ENCODE measurements at places on chromosomes 6 and 20.

GRCh38 chr6:146590492-146590891, 8.3 kb upstream of the ADGB start:
- DNase-seq, result no peak

DNA sequence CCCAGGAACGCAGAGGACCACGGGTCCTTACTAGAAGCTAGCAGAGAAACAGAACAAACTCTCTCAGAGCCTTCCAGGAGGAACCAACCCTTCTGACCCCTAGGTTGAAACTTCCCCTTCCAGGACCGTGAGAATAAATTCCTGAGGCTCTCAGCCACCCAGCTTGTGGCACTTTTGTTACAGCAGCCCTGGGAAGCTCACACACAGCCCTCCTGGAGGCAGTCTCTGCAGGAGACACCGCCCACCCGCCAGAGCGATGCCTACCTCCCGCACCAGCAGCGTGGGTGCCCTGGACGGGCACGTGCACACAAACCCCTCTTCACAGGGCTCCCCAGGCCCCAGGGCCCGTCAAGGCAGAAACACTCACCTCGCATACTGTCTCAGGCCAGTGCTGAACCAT, 4.2 kb downstream of the RNASET2 start:
- no peak for DNase-seq

GRCh38 chr6:42313941-42314570, 96.4 kb upstream of the MRPS10 start:
- DNase-seq, result peak; percentile 71

DNA sequence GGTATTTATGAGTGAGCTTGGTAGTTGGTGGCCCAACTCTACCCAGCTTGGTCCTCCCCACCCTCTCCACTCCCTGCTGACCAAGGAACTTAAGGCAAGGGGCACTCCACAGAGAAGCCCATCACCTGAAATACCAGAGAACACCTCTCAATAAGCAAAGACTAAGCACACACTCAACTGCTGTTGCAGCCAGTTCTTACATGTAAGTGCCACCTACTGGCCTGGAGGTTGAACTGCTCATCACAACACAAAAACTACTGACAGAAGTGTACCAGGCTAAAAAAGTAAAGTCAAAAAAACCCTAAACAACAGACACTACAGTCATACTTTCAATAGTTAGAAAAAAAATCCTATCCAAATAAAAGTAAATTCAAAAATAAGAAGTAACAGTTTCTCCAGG, 146.2 kb downstream of the FAM83B start:
- DNase-seq, result no peak

DNA sequence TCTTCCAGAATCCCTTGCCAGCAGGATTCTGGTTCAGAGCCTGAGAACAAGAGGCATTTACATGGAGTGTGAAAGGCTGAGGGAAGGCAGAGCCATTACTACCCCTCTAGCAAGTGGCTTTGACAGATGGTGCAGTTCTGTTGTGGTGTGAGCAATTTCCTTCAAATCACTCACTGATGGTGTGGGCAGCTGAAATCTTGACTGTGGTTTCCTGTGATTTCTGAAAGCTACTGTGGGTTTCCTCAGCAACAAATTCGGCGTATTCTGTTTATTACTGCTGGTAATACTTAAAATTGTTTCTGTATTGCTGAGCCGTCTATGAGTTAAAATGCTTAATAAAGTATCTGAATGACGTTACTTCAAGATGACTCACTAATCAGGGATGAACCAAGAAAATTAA, 181.5 kb upstream of the TCF21 start:
- peak; percentile 96 for DNase-seq

GRCh38 chr6:161255518-161255917, 18.3 kb downstream of the AGPAT4 start:
- DNase-seq, result no peak

- no peak for DNase-seq
These were observed 46.0 kb downstream of the RREB1 start for GRCh38 chr6:7153789-7154188.

DNA sequence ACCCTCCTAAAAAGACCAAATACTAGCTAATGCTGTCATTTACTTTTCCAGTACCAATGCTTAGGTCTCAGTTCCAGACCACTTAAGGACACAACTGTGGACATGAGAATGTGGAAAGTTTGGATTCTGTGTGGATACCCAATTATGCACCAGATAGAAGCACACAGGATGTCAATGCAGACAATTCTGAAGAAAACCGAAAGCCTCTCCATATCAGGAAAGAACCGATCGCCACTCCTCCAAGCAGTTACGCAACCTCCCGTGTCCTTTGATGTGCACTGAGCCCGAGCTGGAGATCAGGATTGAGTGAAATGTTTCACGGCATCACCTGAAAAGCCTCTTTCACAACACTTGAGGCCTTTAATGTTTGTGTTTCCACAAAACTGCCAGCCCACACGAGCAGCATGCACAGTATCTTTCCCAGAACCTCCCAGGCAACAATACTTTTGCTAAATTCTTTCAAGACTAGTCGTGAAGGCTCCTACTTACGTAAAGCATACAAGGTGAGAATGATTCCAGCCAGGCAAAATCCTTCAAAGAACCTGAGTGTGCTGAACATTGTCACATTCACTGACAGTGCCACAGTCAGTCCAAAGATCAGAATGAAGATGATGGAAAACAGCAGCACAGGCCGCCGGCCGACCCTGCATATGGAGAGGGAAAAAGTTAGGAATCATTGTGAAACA, 47.0 kb downstream of the SLC22A23 start:
- no peak for DNase-seq

DNA sequence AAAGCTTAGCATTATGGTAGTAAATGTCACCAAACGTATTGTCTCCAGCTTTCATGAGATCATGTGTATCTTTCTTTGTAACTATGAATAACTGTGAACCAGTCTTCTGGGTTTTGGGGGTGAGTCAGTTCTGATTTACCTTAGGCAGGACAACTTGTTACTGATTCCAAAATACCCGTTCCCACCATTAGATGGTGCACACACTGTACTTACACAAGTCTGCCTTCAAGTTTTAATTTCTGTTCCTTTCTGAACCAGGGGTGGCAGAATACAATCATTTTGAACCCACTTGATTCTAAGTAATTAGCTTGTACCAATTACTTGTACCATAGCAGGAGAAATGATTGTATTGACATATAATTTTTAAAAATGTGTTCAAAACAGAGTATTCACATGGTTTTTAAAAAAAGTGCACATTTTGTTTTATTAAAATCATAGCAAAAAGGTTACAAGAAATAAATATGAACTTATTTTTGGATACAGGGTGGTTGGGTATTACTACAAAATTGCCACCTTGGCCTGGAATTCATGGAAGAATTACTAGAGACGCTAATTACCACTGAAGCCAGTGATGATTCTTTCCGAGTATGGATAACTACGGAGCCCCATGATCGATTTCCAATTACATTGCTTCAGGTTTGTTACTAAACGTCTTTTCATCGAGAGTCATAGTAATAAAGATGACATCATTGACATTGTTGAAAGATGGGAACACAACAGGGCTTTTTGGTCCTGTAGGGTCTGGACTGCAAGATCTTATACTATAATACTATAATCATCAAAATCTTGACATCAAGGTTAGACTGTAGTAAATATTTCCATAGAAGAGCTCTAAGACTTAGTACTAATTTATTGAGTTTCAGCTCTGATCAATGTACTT, 75.2 kb upstream of the GLP1R start:
- peak; percentile 43 for DNase-seq

GRCh38 chr6:165939601-165940290, 227.9 kb downstream of the TBXT start:
- DNase-seq, result no peak

GRCh38 chr6:136774228-136775041, 17.8 kb downstream of the MAP3K5 start:
- peak; percentile 61 for DNase-seq

- no peak for DNase-seq
These were observed 443.5 kb downstream of the PREX1 start for GRCh38 chr20:48384147-48384818.

DNA sequence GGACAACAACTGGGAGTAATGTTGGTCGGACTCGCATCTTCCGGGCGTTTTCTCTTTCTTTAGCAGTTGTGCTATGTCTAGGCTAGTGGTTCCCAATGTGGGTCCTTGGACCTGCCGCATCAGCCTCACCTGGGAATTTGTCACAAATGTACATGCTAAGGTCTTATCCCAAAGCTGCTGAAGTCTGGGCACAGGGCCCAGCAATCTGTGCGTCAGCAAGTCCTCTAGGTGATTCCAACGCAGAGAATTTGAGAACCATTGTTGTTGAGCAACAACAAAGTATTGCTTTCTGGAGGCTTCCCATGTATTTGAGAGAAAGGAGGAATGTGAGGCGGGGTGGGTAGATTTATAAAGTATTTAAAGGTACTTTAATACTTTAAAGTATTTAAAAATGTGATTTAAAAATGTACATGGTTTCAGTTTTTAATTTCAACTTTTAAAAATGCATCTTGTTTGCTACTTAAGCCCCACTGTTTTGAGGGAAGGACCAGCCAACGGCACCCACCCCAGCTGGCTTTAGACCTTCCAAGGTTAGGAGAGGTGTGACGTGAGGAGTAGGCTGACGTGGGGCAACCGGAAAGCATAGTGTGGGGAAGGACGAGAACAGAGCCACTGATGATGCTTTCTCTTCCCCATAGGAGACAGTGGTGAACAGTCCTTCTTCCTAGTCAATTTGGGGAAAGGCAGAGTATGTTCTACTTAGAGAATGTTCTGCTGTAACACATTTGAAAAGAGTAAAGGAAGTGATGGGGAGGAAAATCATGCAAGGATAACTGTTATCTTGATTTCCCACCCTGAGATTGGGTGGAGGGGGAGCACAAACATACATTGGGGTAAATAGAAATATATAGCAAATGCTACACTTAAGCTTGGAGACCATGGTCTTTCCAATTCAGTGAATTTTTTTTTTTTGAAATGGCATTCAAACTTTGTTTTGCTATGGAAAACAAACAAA, 4.3 kb downstream of the UST start:
- peak; percentile 52 for DNase-seq

DNA sequence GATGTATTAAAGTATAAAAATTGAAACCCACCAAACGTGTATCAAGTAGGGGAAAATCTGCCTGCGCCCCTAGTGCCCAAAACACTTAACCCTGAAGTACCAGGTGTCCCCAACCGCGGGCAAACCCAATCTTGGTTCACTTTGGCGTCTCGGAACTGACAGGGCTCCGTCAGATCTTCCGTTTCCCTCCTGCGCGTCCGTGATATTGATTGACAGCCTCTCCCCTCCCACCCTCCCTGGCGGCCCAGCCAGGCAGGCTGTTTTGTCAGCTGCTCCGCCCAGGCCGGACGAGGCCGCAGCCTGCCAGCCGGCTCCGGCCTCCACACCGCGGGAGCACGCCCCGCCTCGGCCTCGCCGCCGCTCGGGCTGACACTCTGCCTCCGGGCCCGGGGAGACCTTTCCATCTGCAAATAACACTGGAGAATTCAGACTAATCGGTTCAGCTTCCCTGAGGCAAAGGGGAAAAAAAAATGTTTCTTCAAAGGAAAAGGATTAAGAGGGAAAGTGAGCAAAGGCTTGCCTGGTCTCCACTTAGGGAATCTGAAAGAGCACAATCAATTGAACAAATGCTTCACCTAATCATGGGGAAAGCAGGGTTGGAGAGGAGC, 234.9 kb upstream of the MCHR2 start:
- DNase-seq, result peak; percentile 55

- DNase-seq, result no peak
These were observed 20.0 kb upstream of the TMEM14A start for GRCh38 chr6:52650941-52651340.

DNA sequence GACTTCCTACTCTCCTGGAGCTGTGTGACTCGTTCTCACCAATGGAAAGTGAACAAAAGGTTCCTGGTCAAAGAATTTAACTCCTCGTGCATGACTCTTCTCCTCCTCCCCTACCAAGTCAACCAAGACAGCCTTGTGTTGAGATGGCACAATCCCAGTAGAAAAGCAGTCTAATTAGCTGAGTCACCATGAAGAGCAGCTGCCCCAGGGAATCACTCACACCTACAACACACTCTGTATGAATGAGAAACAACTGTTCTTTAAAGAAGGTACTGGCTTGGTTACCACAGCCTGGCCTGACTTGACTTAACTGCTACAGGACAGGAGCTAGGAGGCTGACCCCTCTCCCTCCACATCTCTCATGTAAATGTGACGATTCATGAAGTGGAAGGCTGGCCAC, 2.9 kb upstream of the HLA-DOB start:
- DNase-seq, result peak; percentile 84

- peak; percentile 90 for DNase-seq
These were observed 206.2 kb upstream of the MYLIP start for GRCh38 chr6:15922510-15923250.

- DNase-seq, result peak; percentile 70
These were observed 78.8 kb downstream of the CDS2 start for GRCh38 chr20:5205348-5206210.

DNA sequence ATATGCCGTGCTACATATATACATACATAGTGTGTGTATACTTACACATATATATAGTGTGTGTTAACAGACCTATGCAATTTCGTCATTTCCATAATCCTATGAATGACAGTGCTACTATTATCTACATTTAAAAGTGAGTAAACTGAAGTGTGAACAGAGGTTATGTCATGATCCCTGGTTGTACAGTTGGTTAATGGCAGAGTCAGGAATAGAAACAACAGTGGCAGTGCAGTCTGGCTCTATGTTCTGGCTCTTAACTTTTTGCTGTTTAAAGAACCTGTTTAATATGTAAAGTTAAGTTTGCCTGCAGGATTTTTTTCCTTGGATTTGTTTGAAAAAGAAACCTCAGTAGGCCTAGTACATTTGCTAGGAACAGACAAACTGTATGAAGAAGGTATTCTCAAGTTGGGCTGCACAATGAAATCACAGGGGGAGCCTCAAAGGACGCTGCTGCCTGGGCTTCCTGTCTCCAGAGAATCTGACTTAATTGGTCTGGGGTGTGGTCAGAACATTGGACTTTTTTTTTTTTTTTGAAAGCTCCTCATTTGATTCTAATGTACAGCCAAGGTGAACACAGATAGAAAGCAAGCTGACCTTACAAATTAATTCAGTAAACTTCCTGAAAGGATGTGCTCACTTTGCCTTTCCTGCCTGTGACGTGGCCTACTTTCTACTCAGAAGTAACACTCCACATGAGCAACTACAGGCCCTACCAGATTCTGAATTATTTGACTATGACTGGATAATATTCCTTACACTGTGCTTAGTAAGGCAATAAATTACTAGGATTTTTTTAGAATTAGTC, 29.4 kb downstream of the PLCB1 start:
- DNase-seq, result peak; percentile 44

- DNase-seq, result no peak
These were observed 106.6 kb downstream of the TAF4 start for GRCh38 chr20:61958773-61959700.

All from fibroblast of skin of right biceps (primary cell).